Islet precursor cell (in vitro differentiated cells): ENCODE measurements at places on chromosomes 5 and 9.

DNA sequence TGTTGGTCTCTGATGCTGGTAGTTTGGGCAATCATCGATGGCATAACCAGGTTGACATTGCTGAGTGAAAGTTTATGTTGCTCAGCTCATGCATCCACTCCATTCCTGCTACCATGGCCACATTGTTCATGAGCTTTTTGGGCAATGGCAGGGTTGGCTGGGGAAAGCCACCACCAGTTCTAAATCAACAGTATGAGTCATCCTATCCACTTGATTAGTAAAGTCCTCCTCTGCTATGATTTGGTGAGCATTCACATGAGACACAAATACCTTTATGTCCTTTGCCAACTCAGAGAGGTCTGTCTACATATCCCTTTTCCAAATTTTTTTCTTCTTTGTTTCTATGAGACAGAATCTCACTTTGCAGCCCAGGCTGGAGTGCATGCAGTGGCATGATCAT is 129.7 kb upstream of the FBN2 start:
- no peak for DNase-seq

- DNase-seq: no peak
Observed at GRCh38 chr5:74320526-74320925, 320.0 kb downstream of the ENC1 start.

- DNase-seq: no peak
Observed at GRCh38 chr5:113048931-113049330, 72.3 kb downstream of the DCP2 start.

GRCh38 chr9:75964427-75964826 is 74.0 kb downstream of the PCSK5 start:
- DNase-seq: no peak

GRCh38 chr5:110580625-110581024 is 145.8 kb downstream of the TMEM232 start:
- no peak for DNase-seq

DNA sequence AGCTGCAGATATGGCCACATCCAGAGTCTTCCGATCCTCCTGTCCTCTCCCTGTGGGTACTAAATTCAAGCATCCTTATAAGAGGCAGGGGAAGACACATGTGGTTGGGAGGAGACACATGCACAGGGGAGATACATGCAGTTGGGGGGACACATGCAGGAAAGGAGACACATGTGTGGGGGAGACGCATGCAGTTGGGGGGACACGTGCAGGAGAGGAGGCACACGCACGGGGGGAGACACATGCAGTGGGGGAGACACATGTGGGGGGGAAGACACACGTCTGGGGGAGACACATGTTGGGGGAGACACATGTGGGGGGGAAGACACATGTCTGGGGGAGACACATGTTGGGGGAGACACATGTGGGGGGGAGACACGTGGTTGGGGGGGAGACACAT is 21.2 kb upstream of the OLFM1 start:
- peak; percentile 15 for DNase-seq

DNA sequence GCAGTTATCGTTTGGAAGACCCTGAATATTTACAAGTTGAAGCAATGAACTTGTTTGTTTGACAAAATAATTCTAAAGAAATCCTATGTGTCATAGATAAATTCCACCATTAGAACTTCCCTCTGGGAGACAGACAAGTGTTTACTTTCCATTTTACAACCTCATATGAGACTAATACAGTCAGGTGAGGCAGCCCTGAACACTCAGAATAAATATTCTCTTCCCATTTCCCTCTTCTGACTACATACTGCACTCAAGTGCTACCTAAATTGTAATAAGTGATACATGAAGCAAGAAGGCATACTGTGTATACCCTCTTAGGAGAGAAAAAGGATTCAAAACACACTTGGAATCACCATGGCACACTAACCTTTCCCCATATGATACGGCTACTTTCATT is 6.8 kb downstream of the RASEF start:
- DNase-seq: no peak

- no peak for DNase-seq
Observed at GRCh38 chr9:85067792-85068191, 398.3 kb downstream of the NTRK2 start.

GRCh38 chr5:112479418-112479817 is 60.3 kb upstream of the EPB41L4A start:
- peak; percentile 74 for DNase-seq

DNA sequence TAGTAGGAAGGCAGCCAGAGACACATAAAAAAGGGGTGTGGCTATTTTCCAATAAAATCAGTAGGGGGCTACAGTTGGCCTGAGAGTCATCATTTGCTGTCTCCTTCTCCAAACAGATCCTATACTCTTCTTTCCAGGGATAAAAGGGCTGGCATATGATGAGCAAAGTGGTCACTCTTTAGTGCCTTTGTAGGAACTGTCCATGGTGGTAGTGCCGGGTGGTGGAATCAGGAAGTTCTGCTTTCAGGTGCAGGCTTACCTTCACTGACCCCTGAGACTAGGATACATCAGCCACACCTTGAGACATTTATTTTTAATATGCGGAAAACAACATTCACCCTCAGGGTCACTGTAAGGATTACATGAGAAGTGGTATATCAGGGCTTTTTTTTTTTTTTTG is 80.8 kb downstream of the ASTN2 start:
- peak; percentile 66 for DNase-seq

GRCh38 chr5:137791387-137791786 is 37.2 kb upstream of the HNRNPA0 start:
- DNase-seq: no peak

DNA sequence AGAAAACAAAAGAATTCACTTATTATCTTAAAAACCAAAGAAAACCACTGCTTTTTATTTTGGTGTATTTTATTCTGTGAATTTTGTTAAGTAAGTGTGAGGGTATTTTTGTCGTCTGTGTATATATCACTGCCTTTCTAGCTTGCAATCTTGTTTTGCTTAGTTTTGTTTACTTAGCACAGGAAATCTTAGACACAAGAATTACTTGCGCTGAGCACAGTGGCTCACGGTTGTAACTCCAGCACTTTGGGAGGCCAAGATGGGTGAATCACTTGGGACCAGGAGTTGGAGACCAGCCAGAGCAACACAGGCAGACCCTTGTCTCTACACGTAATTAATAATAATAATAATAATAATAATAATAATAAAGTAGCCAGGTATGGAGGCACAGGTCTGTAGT is 230.3 kb downstream of the PAPPA start:
- no peak for DNase-seq

GRCh38 chr5:134489227-134489944 is 36.1 kb upstream of the JADE2 start:
- DNase-seq: peak; percentile 37

DNA sequence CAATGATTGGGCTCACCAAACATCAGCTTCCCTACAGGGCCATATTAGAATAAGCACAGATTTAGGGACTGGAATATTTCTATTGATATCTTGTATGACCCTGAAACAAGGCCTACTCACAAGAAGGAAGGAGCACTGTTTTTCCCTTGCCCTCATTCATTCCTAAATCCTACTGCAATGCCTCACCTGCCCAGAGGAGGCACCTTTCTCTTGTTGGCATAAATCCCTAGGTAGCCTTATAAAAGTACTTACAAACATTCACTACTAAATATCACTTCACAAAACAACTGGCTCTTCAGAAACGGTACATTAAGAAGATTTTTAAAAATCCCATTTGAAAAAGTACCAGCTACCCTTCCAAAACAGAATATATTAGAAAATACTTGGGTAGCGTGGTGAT is 449.4 kb downstream of the CDH18 start:
- DNase-seq: no peak

GRCh38 chr9:36818965-36819870 is 214.8 kb downstream of the PAX5 start:
- DNase-seq: peak; percentile 93

- no peak for DNase-seq
Observed at GRCh38 chr5:125142458-125142857, 396.0 kb upstream of the ZNF608 start.

GRCh38 chr5:91288118-91288916 is 94.8 kb downstream of the ARRDC3 start:
- DNase-seq: no peak

GRCh38 chr5:91383956-91384300 is 811 bp upstream of the ARRDC3 start:
- no peak for DNase-seq

GRCh38 chr5:33244441-33245150 is 196.2 kb upstream of the TARS1 start:
- DNase-seq: no peak

DNA sequence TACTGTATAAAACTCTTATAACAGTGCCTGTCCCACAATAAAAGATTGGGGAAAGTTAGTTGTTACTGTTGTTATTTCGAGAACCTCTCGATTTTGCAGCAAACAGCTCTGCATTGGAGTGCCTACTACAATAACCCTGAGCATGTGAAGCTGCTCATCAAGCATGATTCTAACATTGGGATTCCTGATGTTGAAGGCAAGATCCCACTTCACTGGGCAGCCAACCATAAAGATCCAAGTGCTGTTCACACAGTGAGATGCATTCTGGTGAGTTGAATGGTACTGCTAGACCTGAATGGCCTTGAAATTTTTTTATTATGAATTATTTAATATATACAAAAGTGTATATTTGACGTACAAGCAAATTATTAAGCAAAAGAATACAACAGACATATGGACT is 123.2 kb downstream of the TEX10 start:
- no peak for DNase-seq

- peak; percentile 69 for DNase-seq
Observed at GRCh38 chr5:77957931-77958521, 181.9 kb upstream of the TBCA start.

DNA sequence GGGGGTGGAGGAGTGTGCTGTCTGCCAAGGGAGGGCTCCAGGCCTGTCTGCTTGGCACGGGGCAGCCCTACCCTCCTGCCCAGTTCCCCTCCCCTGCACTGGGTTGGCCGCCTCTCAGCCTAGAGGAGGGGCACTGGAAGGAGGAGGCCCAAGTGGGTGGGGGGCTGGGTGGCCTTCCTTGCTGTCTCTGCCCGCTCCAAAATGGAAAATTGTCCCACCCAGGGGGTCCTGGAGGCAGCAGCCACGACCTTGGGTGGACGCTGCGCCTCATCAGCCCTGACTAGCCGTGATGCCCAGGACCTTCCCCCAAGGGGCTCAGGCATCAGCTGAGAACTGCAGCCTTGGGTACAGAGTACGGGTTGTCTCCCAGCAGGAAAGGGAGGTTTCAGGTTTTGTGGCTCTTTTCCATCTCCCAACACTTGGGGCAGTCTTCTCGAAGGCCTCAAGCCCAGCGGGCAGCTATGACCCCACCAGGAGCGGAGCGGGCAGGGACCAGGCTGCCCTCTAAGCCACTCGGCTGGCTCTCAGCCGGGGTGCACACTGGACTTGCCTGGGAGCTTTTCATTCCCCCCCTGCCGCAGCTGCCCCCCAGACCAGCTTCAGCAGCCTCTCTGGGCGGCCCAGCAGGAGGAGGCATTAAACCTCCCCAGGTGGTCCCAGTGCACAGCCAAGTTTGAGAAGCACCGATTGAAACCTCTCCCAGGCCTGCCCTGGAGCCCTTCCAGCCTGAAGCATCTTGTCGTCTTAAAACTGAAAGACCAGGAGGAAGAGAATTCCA is 20.6 kb downstream of the NTNG2 start:
- no peak for DNase-seq

DNA sequence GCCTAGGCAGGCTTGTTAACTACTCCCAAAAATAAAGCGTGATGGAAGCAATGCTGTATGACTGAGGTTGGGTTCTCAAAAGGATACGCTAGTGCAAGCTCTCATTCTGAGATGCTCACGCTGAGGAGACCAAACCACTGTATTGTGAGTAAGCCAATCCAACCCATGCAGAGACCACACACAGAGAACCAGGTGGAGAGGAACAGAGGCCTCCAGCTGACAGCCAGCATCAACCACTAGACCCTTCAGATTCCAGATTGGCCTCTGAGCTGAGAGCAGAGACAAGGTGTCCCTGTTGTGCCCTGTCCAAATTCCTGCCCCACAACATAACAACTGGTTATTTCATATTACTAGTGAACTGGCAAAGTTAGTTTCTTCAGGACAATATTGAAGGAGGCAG is 4.5 kb downstream of the TSTD2 start:
- no peak for DNase-seq

- no peak for DNase-seq
Observed at GRCh38 chr5:32168460-32169033, 5.6 kb downstream of the GOLPH3 start.

- no peak for DNase-seq
Observed at GRCh38 chr5:99122976-99123375, 194.2 kb upstream of the CHD1 start.

DNA sequence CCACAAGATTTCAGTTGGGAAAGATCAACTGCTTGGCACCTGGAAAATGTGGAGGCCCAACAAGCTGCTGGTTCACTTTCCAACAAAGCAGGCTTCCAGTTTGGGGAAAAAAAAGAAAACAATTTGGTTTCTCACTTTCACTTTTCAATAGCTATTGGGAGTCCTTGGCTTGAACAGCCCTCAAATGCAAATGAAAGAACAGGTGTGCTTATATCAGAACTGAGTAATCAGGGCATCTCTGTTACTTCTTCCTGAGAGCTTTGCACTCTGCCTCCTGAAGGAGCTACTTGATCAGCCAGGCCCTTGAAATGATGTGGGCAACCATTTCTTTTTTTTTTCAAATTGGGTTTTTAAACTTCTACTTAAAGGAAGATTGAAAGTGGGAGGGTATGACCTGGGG is 73.5 kb downstream of the MFAP3 start:
- no peak for DNase-seq

- DNase-seq: peak; percentile 33
Observed at GRCh38 chr5:135393229-135393628, 5.8 kb downstream of the MACROH2A1 start.

DNA sequence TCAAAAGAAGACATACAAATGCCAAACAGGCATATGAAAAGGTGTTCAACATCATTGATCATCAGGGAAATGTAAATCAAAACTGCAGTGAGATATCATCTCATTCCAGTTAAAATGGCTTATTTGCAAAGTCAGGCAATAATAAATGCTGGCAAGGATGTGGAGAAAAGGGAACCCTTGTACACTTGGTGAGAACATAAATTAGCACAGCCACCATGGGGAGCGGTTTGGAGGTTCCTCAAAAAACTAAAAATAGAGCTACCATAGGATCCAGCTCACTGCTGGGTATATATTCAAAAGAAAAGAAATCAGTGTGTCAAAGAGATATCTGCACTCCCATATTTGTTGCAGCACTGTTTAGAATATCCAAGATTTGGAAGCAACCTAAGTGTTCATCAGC is 50.3 kb downstream of the AP3S1 start:
- no peak for DNase-seq

GRCh38 chr9:2992427-2992826 is 148.5 kb upstream of the PUM3 start:
- no peak for DNase-seq
